CD4-positive, alpha-beta T cell treated with Interleukin-2 at 100 ng/mL for 4 hours (primary cell): ENCODE measurements at places on chromosomes 2 and 18.

DNA sequence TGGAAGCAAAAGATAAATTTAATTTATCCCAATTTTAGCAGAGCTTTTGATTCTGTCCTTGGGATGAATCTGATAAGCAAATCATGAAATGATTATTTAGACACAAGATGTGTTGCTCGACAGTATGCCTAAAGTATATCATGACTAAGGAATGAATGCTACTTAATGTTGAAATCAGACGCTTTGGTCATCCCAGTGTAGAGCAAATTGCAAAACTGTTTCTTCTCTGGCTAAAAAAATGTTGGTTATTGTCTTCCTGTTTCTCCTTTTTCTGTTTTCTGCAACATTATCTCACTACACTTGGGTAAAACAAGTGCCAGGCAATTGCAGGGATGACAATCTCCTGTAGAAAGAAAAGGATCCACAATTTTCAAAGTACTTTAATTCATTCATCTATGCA is 66.4 kb downstream of the BABAM2 start:
- no peak for DNase-seq

DNA sequence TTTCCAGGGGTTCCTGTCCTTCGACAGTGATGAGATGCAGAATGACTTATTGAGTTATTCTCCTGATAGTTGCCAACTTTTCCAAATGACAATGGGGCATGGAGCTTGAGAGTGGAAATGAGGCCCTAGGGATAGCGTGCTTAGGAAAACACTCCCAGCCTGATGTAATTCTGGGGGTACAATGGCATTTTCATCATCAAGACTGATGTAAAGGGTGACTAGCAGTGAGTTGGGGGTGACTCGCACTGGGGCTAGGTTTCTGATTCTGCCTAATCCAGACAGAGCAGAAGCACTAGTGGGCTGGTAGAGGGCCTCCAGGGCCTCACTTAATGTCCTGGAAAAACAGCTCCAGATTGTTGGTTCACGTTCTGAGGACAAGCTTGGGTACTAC is 34.0 kb upstream of the IL37 start:
- no peak for DNase-seq

- no peak for DNase-seq
These were observed 2.1 kb downstream of the PCBP1 start for GRCh38 chr2:70089220-70089982.

DNA sequence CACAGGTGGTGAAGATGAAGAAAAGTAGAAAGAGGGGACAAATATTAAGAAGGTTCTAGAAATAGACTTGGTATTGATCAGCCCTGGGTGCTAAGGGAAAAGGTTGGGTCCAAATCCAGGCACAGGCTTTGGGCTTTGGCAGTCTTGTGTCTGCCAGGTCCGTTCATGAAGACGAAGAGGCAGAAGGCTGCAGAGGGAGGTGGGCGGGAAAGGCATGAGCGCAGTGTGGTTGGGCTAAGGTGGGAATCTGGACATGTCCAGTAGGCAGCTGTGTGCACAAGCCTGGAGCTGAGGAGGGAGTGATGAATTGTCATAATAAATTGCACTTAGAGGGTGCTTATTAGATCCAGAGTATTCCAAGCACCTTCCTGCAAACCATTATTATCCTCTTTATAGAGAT is 105.7 kb upstream of the TEX51 start:
- no peak for DNase-seq

GRCh38 chr2:172216477-172216876 is 113.8 kb upstream of the DLX2 start:
- DNase-seq = no peak

- no peak for DNase-seq
These were observed 85.2 kb downstream of the SUCLG1 start for GRCh38 chr2:84373866-84374265.
